ENCODE measurements at places on chromosomes 4 and X.

DNA sequence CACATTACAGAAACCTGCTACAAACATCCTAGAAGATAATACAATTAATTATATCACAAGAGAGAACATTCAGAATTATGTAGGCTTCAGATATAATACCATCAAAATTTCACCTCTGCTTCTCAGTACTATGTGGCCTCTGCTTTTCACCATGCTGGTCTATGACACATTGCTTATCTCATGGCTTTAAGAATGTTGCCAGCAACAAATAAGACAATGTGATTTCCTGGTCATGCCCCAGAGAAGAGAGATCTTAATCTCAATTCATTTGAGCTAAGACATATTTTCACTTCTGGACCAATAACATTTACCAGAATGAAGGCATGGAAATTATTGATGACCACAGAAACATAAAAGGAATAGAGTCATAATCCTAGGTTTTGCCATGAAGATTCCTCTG is 1233.4 kb upstream of the ADGRL3 start:
- no peak for DNase-seq

- DNase-seq: no peak
Measured at GRCh38 chr4:141058591-141059512, 74.4 kb downstream of the RNF150 start.

GRCh38 chr4:42767669-42768068 is 110.8 kb upstream of the ATP8A1 start:
- no peak for DNase-seq

DNA sequence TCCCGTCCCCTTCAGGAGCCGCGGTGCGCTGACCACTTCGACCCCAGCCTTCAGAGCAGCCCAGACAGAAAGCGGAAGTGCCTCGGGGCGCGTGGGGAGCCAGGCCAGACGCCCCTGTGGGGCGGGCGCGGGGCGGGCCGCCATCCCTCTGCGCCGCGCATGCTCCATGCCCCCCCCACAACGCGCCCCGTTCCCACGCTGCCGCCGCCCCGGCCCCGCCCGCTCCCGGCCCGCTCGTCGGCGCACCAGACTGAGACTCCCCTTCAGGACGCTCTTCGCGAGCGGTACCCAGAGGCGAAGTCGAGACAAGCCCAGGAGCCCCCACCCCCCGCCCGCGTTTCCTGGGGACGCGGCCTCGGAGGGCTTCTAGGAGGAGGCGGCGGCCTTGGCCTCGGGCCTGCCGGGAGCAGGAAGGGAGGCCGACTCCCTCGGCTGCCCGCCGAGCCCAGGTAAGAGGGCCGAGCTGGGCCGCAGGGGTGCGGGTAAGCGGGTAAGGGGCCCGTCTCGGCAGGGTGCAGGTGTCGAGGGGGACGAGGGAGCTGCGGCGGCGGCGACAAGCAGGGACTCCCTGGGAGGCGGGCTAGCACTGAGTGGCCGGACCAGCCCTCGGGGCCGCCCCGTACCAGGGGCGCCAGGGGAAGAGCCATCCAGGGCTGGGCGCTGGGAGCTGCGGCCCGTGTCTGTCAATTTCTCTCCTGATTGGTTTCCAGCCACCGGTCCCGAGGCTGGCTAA is at the start of gene ZFP92:
Gene ZFP92 (plus strand): TSS at position 218 of the 733 bp plus-strand sequence. CDS start 6,851 bp downstream, outside the sequence.
- DNase-seq: no peak

DNA sequence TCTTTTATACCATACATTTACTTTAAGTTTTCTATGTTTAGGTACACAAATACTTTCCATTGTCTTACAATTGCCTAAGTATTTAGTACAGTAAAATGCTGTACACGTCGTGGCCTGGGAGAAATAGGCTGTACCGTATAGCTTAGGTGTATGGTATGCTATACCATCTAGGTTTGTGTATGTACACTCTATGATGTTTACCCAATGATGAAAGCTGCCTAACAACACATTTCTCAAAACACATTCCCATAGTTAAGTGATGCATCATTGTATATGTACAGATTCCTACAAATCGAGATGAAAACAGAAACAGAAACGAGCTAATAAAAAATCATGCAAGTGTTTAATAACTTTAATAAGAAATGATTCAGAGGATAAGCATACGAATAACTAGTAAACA is 51.6 kb downstream of the SPANXA2 start:
- no peak for DNase-seq

- DNase-seq: no peak
Measured at GRCh38 chr4:151260526-151260925, 16.4 kb upstream of the PRSS48 start.

GRCh38 chr4:5892323-5893003 is 423 bp downstream of the CRMP1 start:
- no peak for DNase-seq

GRCh38 chr4:54103190-54103574 is 3.2 kb downstream of the GSX2 start:
- no peak for DNase-seq

GRCh38 chr4:27248829-27249228 is 388.2 kb downstream of the STIM2 start:
- DNase-seq: no peak

DNA sequence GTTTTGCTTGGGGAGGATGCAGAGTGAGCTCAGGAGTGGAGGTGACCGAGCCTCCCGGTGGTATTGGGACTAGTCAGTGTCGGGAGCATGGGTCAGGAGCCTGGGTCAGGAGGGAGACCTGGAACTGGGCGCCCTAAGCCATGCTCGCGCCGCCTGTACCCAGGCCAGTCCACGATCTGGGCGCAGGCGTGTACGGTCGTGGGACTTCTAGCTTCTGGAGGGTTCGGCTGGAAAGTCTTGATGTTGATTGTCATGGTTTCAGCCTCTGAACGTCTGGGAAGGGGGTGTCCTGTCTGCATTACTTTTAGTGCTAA is 244 bp downstream of the EIF2S3 start:
- DNase-seq: no peak

DNA sequence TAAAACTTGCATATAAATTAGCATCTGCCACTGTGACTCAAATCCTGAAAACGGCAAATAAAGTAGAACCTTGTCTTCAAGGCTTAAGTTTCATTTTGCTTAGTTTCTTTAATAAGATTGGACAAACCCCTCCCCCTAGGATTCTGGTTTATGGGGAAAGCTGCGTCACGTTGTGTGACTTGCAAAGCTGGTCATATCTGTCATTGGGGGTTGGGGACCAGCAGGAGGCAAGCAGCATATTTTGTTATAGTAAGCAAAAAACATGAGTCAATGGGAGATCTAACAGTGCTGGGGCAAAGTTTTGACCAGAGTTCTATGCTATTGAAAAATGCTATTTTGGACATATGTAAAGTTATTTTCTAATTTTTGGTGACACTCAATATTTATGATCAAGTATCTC is 407.3 kb downstream of the PCDH18 start:
- DNase-seq: no peak

- DNase-seq: no peak
Measured at GRCh38 chr4:6641164-6641970, 882 bp downstream of the MRFAP1 start.

DNA sequence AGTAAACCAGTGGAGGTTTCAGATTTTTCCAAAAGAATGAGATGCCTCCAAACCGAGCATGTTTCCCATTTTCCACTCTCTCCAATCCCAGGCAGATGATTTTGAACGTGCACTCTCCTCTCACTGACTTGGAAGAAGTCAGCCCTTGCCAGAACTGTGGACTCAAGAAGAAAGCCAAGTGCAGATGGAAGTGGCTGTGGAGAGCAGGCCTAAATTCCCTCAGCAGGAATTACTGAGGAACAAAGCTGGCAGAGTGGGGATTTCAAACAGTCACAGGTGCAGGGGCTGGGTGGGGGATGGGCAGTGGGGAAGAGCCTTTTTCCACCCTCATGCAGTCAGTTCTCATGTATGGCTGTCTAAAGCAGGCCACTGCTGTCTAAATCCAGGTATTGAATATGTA is 83.5 kb upstream of the PLAC1 start:
- no peak for DNase-seq

GRCh38 chr4:125791896-125792295 is 477.1 kb downstream of the FAT4 start:
- DNase-seq: no peak

DNA sequence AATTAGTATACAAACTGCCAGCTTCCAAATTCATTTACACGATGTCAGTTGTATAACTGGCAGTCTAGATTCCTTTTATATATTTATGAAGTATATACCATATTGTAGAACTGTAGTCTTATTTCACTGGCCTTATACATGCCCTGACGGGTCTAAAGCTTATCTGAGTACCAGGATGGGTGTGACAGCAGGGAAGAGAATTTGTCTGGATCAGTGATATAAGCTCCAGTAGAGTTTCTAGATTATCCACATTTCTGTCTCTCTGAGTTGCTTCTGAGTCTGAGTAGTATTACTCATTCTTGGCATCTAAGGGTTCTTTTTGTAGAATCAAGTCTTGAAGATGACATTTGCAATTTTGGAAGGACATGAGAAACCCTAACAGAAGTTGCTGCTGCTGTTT is 101.3 kb downstream of the RPA4 start:
- DNase-seq: no peak

GRCh38 chr4:185151296-185151695 is 8.2 kb downstream of the SLC25A4 start:
- no peak for DNase-seq

DNA sequence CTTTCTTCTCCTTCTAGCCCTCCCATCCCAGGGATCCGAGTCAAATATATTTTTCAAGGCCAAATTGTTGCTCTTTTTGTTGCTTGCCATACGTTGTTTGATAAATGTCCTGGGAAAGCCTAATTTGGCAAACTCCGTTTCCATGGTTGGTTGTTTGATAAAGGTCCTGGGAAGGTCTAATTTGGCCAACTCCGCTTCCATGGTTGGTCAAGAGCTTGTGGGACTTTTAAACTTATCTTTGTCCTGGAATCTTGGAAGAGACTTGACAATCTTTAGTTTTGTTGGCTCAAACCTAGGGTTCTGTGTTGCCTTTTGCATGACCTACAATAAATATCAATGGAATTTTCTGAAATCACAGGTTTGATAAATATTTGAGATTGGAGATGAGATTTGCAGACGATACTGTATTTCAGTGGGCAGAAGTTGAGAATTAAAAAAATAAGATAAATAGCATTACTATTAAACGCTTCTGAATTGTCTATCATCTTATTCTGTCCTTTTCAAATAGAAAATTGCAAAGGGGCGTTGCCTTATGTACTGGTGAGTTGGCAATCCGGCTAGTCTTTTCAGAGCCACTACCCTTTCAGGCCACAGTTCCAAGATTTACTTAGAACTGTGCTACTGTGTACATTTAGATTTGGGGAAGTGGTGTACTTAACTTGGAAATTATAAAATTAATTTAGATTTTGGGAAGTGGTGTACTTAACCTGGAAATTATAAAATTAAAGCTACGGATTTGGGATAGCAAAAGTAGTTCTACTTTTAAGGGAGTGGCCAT is 804 bp downstream of the OSTC start:
- DNase-seq: no peak

- no peak for DNase-seq
Measured at GRCh38 chrX:151919610-151920009, 6.9 kb downstream of the MAGEA4 start.

DNA sequence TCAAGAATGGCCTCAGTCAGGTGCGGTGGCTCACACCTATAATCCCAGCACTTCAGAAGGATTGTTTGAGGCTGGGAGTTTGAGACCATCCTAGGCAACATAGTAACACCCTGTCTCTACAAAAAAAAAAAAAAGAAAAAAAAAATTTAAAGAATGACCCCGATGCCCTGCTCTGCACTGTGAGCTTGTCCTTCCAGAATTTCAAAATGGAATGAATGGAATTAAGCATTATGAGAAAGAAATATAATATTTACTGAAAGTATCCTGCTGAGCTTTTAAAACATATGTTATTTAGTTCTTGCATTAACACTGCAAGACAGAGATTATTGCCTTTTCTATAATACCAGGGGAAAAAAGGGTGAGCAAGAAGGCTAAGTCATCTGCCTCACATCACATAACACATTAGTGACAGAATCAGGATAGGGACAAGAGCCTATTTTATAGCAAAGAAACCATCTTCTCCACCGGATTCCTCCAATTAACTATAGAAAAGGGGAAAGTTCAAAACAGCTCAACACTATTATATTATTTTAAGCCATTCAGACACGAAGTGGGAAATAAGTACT is 41.9 kb upstream of the GAB1 start:
- no peak for DNase-seq

Data from NCI-H1092 (cell line).